AG04449 (cell line): ENCODE measurements at places on chromosomes 11 and 22.

DNA sequence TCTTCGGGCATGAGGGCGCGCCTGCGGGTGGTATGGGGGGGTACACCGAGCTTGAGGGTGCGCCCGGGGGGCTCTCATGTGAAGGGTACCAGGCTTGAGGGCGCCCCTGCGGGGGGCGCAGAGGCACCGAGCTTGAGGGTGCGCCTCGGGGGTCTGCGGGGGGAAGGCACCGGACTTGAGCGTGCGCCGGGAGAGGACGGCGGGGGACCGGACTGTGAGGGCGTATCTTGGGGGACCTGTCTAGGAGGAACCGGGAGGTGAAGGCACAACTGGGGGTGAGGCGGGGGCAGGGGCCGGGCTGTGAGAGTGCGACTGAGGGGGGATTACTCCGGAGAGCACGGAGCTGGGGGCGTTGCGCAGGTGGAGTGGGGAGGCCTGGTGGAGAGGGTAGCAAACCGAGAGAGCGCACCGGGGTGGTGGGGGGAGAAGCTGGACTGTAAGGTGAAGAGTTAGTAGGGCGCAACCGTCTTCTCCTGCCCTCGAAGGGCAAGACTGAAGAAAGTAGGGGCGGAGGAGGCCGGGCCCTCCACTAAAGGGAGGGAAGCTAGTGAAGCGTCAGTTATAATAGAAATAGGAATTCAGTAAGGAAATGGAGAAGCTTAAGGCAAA, 1.1 kb upstream of the DDX6 start:
- DNase-seq, result no peak

DNA sequence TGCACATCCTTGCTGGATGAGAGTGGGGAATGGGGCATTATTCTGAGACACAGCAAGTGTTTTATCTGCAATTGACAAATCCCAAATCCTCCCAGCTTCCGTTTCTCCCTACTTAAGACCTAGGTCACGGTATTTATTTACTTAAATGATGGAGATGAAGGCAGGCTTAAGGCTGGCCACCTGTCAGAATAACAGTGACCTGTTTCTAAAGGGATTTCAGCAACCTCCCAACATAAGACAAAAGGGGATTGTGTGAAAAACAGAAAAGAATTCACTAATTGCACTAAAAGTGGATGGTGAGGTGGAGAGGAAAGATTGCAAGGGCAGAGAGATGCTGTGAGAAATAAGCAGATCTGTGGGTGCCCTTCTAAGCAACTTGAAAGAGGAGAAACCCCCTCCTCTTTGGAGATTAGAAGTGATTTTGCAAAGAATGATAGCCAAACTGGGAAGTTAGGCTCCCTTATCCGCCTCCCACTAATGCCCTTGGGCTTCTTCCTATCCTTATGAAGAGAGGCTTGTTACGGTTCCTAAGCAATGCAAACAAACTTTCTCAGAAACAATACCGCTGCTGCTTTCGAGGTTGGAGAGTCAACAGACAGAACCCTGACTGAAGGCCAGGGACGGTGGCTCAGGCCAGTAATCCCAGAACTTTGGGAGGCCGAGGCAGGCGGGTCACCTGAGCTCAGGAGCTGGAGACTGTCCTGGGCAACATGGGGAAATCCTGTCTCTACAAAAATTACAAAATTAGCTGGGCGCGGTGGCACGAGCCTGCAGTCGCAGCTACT, 84.3 kb downstream of the ARL14EP start:
- no peak for DNase-seq

DNA sequence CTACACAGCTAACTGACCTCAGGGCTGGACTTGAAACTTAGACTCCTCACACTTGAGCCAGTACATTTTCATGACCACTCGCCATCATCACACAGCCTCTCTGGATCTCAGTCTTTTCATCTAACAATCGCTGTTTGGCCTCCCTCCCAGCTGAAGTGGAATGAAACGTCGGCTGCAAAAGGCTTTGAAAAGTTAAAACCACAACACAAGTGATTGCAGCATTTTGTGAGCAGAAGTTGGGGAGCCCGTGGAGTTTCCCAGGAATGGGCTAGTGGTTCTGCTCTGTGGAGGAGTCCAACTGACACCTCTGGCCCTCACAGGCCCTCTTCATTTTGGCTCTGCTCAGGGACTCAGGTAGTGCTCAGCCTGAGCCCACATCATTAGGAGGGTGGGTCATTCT, 35.9 kb upstream of the TRIM29 start:
- DNase-seq, result no peak

DNA sequence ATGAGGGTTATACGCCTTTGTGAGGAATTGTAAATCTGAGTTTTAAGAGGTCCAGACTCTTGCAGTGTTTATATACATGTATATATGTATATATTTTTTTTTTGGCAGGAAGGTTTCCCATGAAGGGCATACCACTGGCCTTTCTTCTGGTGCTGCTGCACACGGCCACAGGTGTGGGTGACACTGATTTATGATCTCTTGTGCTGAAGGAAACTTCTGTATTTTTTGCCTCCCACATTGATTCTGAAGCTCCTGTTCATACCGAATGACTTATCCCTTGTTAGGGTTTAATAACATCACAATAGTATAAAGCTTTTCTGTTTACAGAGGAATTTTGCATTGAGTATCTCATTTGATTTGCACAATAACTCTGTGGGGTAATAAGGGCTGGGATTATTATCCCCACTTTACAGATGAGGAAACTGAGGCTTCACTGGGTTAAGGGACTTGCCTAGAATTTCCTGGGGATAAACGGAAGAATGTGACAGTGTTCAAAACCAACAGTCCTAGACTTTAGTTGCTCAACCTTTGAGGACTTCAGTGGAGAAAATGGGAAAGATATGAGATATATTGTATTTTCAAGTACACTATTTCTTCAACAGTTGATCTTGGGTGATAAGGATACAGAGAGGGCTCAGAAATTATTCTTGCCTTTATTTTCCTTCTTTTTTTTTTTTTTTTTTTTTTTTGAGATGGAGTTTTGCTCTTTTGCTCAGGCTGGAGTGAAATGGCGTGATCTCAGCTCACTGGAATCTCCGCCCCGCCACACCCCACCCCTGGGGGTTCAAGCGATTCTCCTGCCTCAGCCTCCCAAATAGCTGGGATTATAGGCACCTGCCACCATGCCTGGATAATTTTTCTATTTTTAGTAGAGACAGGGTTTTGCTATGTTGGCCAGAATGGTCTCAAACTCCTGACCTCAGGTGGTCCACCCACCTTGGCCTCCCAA, 70.1 kb downstream of the MICAL2 start:
- no peak for DNase-seq

DNA sequence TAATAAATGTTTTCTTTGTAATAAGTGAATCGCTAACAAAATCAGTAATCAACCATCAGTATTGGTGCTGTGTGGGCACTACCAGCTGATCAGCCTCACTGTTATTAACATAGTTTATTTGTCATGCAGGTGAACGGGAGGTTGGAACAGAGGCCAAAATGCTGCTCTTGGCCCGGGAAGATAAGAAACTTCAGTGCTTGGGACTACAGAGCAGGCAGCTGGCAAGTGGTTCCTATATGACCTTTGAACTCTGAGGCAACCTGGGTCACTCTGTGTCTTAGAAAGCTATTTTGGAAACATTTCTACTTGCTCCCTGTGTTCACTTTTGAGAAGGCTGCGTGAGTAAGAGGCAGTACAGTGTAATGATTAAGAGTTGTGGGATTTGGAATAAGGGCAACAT, 36.5 kb upstream of the DNAJB13 start:
- DNase-seq, result no peak

DNA sequence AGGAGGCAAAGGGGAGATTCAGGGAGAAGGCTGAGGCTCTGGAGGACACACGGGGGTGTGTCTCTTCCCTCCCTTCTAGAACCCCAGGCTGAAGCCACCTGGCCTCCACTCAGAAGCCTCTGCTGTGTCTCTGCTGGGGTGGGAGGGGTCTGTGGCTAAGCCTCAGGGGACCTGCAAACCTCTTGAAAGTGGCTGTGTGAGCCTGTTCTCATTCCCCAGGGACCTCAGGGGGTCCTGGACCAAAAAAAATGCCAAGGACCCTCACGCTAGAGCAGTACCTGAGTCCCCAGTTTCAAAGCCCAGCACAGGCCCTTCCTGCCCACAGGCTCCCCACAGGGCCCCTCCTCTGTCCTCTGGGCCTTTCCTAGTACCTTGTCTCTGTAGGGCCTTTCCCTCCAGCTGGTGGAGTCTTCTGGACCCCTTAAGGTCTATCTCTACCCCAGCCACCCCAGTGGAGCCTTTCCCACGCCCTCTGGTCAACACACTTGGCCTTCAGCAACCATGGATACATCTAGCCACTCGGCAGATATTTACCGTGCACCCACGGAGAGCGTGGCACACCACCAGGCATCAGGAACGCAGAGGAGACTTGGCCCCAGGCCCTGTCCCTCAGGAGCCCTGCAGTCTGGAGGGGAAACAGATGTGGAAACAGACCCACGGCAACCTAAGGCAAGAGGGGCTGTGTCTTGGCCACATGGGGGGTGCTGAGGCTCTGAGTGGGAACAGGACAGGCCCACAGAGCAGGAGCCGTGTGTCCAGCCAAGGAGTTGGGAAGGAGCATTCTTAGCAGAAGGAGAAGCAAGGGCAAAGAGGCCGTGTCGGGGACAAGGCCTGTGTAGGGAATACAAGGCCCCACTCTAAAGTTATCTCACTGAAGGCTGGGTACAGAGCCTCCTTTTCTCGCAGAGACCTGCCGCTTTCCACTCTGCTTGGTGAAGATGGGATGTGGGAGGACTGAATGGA, 18.5 kb downstream of the PLA2G6 start:
- no peak for DNase-seq

- DNase-seq, result no peak
These were observed 224.6 kb downstream of the MN1 start for GRCh38 chr22:27576815-27577573.

DNA sequence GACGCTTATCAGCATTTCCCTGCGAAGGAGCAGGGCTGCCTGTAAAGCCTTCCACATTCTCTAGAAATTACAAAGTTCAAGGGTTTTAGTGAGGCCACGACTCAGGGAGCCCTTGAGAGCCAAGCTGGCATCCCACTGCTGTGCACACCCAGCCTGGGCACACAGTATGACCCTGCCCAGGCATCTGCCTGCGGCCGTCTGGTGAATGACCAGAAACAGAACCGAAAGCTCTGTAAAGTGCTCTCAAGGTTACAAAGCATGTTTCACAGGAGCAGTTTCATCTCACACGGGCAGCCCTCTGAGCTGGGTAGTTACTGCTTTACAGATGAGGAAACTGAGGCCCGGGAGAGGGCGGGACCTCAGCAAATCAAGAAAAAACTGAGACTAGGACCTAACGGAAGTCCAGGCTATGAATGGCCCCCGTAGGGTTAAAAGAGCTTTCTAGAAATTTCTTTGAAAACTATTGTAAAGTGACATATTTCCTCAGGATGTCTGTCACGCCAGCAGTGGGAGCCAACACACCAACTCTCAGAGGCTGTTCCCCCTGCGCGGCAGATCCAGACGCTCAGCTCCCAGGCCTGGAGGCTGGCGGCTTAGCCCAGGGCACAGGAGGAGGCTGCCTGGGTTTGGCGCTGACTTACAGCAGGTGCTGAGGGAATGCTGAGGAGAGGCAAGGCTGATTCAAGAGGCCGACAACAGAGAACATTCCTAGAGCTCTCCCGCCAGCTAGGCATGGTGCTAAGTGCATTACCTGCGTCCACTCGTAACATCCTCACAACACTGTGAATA, 7.7 kb upstream of the TCF20 start:
- DNase-seq, result no peak

GRCh38 chr22:29267462-29267857, 321 bp downstream of the RHBDD3 start:
- no peak for DNase-seq

DNA sequence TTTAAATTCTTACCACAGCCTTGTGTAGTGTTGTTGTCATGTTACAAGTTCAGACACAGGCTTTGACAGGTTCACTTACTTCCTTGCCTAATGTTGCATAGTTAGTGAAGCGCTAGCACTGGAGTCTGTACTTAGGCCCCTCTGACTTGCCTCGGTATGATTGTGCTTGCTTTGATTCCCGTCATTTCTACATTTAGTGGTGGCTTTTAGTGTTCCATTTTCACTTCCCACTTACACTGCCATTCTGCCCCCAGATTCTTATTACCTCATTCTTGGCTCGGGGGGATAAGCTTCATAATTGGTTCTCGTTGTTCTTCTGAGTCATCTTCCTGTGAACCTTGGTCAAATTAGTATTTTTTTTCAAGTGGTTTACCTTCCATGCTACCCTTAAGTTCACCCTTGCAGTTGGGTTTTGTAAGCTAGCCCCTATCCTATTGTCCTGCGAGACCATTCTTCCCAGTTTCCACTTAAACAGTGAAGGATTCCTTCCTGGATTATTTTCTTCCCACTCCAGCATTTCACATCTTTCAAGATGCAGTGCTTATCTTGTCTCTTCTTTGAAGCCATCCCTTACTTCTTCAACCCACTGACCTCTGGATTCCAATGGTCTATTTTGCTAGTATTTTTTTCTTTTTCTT, 68.7 kb downstream of the DDX10 start:
- no peak for DNase-seq

- no peak for DNase-seq
These were observed 397.0 kb upstream of the ISX start for GRCh38 chr22:34669001-34669400.

GRCh38 chr11:72244060-72244360, at the start of gene PHOX2A:
Gene PHOX2A (minus strand): TSS chr11:72244176. CDS start chr11:72244004, 172 bp downstream.
- DNase-seq, result no peak

- no peak for DNase-seq
These were observed 2.8 kb downstream of the MADD start for GRCh38 chr11:47272706-47273105.

DNA sequence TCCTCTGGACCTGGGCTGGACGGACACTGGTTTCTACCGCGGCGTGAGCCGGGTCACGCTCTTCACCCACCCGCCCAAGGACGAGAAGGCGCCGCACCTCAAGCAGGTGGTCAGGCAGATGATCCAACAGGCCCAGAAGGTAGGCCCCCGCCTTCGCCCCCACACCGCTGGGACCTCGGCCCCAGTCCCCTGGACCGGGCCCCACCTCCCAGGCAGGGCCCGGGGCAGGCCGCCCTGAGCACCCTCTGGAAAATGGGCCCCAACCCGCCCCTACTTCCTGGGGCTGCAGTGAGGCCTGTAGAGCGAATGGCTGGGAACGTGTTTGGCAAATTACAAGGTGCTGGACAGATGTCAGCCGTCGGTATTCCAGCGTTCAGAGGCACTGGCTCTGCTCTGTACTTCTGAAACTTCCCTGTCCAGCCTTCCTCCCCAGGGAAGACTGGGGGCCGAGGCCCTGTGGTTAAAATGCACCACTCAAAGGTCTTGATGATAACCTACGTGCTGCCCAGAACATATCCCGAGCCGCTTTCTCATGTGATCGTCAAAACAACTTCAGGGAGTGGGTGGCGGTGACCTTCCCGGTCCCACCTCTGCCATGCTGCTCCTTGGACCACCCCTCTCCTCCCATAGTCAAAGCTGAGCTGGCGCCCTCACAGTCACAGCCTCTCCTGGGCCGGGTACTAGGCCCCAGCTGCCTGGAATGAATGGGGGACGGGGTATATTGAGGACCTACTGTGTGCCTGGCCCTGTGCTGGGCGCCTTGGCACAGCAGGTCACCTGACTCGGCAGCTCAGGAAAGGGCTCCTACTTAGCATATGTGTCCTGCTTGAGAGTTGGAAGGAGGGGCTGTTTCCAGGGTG, 869 bp downstream of the FAM83F start:
- no peak for DNase-seq

- no peak for DNase-seq
These were observed 2.2 kb downstream of the GLB1L2 start for GRCh38 chr11:134333946-134334345.

GRCh38 chr11:24622262-24622661, 125.4 kb downstream of the LUZP2 start:
- no peak for DNase-seq
